BJ (cell line): ENCODE measurements at places on chromosomes 7 and 10.

- no peak for DNase-seq
Measured at GRCh38 chr7:113100121-113100603, 13.5 kb upstream of the GPR85 start.

GRCh38 chr7:113013761-113014449 is 72.7 kb downstream of the GPR85 start:
- DNase-seq = no peak

DNA sequence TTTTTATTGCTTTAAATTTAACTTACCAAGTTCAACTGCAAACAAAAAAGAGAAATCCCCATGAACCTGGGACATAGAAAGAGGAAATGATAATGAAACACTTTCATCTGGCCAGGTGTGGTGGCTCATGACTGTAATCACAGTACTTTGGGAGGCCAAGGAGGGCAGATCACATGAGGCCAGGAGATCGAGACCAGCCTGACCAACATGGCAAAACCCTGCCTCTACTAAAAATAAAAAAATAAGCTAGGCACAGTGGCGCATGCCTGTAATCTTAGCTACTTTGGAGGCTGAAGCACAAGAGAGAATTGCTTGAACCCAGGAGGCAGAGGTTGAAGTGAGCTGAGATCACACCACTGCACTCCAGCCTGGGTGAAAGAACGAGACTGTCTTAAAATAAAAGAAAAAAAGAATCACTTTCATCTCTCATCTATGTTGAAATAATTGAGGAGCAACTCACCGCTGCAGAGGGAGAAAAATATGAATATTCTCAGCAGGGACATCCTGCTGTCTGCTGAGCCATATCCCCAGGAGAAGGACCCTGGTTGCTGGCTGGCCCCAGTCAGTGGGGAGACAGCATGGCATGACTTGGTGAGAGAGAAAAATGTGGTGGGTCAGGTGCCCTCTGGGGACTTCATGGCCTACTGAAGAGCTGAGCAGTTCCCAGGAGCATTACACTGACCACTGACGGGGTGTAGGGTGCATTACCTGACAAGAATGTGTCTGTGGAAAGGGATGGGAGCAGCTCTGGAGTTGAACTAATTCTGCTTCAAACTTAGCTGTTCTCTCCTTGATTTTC is 22.8 kb upstream of the TARP start:
- DNase-seq = no peak

DNA sequence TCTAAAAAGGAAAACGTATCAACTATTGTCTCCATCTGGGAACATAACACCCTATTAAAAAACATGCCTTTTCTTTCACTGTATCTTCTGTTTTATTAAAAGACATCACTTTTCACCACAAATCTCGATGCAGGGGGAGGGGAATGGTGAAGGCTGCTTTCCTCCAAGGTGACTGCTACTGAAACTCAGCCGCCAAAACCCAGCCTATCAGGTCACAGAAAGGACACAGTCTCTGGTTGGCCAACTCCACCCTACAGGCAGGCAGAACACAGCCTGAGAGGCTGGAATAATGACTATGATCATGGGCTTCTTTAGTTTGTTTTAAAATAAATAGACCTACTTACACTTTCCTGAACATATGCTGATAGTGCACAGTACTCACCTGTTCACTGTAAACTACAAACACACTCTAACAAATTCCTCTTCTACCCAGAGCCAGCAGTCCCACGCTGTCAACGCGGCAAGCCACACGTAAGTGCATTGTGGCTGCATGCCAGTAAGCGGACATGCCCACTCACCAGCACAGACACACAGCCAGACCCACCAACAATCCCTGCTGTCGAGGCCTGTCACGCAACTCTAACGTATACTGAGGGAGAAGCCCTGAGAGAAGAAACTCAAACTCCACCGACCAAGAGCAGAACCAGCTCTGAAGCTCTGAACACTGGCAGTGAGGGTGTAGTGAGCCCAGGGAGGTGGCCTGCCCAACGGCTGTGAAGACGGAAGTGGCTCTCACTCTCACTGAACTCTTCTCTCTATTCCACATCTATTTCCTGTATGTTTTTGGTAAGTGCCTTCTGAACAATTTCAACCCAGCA is 41.8 kb downstream of the NCAPG2 start:
- DNase-seq = no peak

- DNase-seq = peak; percentile 59
Measured at GRCh38 chr10:125812128-125812750, 10.8 kb downstream of the UROS start.

GRCh38 chr10:78718032-78718572 is 350.7 kb upstream of the ZMIZ1 start:
- no peak for DNase-seq

DNA sequence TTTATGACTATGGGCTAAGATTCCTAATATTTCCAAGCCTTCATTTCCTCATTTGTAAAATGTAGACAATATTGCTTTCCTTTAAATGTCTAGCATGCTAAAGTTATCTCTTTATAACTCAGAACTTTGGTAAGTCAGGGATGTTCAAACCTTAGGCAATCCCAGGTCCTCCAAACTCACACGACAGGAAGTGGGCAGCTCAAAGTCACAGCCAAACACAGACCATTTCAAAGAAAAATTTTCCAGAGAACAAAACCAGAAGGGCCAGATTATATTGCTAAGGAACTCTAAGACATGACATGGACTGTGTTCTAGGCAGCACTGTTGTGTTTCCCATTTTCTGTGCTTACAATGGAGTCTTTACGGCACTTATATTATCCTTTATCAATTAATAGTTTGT is 87.8 kb upstream of the DYNC1I1 start:
- DNase-seq = no peak

DNA sequence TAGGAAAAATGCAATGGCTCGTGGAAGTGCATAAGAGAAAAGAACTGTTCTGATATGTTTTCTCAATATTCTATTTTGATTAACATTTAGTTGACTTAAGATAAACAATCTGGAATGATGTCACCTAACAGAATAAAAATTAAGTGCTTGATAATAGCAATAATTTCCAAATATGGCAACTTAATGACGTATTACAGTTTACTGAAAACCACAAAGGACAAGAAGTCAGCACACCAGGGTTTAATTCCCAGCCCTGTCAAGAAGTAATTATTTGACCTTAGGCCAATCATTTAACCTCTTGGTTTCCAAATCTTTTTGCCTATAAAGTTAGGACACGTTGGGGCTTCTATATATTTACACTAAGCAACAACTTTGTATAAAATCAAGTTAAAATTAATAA is 95.7 kb downstream of the CABCOCO1 start:
- no peak for DNase-seq

- no peak for DNase-seq
Measured at GRCh38 chr7:119974972-119975371, 298.0 kb upstream of the KCND2 start.

- DNase-seq = no peak
Measured at GRCh38 chr10:52252307-52252706, 61.8 kb upstream of the DKK1 start.

DNA sequence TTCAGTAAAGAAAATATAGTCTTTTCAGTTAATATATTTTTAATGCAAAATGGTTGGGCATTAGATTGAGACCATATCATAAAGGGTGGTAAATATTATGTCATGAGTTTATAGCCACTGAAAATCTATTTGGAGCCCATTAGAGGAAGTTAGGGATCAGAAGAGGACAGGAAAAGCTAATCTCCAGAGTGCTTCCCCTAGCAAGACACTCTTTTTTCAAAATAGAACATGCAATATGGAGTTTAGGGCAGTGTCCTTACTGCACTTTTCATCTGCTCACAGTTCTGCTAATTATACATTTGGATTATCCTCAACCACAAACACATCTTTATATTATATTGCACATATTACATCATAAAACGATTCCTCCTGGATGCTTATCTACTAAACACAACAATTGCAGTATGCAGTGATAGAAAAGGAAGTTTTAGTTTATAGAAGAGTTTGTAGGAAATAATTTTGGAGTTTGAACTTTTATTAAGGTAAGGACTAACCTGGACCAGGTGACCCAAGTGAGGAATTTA is 159.8 kb downstream of the PHF14 start:
- no peak for DNase-seq

DNA sequence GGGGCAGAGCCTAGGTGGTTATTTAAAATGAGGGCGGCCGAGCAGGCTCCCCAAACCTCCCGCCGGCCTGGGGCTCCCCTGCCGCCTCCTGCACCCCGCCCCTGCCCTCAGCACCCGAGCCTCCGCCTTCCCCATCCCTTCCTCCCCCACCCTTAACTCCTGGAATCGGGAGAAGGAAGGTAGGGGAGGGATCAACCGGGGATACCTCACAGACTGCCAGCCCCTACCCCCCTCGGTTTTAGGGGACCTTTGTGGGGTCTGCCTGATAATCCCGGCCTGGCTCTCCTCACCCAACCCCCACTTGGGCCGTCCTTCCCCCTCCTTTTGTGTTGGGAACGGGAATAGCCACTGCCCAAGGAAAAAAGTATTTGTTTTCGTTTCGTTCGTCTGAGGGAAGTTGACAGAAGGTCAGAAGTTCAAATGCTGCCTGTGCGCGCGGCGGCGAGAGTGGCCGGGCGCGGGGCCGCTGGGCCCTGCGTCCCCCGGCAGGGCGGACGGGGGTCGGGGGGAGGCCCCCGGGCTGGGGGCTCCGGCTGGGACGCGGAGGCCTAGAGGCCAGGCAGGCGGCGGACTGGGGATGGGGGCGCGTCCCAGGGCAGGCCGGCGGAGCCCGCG is 2.8 kb downstream of the SHH start:
- no peak for DNase-seq

- DNase-seq = no peak
Measured at GRCh38 chr10:23723796-23724195, 284.9 kb downstream of the OTUD1 start.

DNA sequence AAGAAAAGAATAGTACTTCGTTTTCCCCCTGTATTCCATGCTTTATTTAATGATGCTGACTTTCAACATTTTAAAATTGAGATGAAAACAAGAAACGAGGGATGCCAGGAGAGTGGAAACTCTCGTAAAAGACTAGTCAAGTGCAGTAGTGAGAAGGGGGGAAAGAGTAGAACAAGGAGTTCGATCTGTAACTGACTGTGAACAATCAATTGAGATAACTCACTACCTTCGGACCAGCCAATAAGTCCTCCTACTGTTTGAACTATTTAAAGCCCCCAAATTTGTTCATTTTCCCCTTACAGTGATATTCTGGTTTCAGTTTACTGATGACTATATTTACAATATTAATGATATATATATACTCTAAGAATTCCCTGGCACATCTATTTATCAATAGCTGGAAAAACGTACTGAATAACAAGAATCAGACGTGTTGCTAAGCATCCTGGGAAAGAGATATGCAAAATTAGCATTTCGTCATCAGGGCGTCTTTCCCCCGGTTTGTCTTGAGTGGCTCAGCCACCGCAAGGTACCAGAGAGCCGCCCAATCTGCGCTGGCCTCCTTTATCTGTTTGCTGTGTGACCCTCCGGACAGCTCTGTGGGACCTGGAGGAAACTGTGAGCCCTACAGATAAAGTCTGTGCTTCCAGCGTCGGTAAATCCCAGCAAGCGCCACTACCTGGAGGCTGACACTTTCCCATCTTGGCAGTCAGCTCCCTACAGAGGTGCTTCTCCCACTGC is 41.1 kb downstream of the PDIA4 start:
- DNase-seq = peak; percentile 50

DNA sequence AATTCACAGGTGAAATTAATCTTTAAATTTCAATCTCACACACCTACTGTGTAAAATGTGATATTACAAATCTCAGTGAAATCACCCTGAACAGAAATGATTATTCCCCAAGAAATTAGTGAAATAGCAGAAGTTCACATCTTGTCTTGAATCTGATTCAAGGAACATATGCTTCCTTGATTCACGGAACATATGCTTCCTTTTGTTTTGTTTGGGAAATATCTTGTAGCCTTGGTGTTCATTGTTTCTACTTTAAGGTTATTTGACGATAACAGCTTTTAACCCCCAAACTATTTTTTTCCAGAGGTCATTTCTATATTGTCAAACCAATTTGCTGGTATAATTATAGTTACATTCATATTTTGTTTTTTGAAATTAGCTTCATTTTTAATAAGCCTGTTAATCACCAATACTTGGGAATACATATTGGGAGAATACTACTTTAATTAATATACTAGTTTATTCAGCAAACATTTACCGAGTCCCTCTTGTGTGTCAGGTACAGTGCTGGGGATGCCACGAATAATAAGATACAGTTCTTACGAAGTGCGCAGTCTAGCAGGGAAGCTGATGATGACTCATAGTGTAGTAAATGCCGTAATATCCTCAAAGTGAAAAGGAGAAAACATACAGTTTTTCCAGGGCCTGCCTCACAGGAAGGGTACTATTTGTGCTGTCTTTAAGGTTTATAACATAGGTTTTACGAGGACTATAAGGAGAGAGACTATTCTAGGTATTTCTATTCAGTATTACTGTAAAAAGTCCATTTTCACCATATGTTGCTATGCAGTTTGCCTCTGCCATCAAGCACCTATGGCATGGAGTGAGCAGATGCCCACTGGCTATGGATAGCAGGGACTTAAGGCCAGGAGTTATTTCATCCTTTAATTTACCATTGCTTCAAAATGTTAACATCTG is 32.5 kb downstream of the PRKAR2B start:
- no peak for DNase-seq

DNA sequence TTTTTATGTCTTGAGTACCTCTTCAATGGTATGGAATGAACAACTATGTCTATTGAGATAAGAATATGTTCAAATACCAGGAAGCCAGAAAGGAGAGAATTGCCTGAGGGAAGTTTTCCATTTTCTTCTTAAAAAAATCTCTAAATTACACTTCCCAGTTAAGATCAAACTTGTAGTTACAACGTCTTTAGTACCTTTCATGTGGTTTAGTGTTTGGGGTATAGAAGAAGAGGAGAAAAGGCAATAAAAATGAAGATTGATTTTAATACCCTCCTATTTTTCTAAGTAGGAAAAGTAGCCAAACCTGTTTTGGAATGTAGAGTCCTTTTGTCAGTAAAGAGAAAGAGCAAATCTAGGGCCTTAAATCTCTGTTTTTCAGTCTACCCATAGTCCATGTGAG is 470.0 kb upstream of the SEMA3A start:
- no peak for DNase-seq

- no peak for DNase-seq
Measured at GRCh38 chr7:149477494-149478443, 16.9 kb upstream of the ZNF777 start.

GRCh38 chr7:123929107-123929506 is 4.1 kb downstream of the SPAM1 start:
- no peak for DNase-seq
